Ovary (tissue), 10 donors: ENCODE measurements at places on chromosomes 7 and 10. TPM values are rescaled to one million over a fixed set of nuclear protein-coding genes. Genes with fewer than 3 reads are reported as not detected.

Gene NUDT13
- total RNA-seq = 1.5 TPM

Gene GRID1
- 6.2 TPM for total RNA-seq

Gene HOXA2
- 5.6 TPM for total RNA-seq

Gene TMEM139
- 7.8 TPM for total RNA-seq

Gene PON1
- 0.34 TPM for total RNA-seq

Gene MRLN
- total RNA-seq = not detected

Gene CPXM2
- 6.3 TPM for total RNA-seq

Gene STAMBPL1
- 26.7 TPM for total RNA-seq

Gene TMEM196
- not detected for total RNA-seq

Gene ZNF273
- total RNA-seq = 6.6 TPM

Gene UNC5B
- 3.7 TPM for total RNA-seq

Gene CYP3A4
- 0.69 TPM for total RNA-seq

Gene TUBB8
- not detected for total RNA-seq

Gene LRRC18
- 1.4 TPM for total RNA-seq

Gene ELFN1
- total RNA-seq = 0.60 TPM

Gene MET
- 4.0 TPM for total RNA-seq

Gene FAM25G
- total RNA-seq = not detected

Gene SPDYE16
- 0.28 TPM for total RNA-seq

Gene RBM48
- total RNA-seq = 7.5 TPM

Gene KNDC1
- total RNA-seq = 23.3 TPM

Gene MRPL43
- 87.4 TPM for total RNA-seq

Gene ICA1
- total RNA-seq = 19.4 TPM

Gene PLAC9
- 3.1 TPM for total RNA-seq

Gene MSS51
- total RNA-seq = 3.5 TPM

Gene KCP
- 1.8 TPM for total RNA-seq

Gene TUBAL3
- 0.15 TPM for total RNA-seq

Gene CLEC2L
- total RNA-seq = not detected

Gene FAS
- total RNA-seq = 43.5 TPM
